ENCODE measurements at places on chromosomes 4 and X.

DNA sequence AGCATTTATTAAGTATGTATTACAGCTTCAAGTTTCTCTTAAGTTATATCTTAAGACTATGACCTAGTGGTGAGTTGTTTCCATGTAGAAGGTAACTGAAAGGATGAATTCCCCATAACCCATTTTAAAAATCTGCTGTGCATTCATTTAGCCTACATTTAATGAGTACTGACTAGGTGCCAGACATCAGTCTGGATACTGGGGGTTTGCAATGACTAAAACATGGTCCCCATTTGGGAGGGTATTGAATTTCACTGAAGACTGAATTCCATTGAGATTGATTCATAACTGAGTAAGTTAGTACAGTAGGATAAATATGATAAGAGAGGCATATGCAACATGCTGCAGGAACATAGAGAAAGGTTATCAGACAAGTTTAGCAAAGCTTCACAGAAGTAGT, 241.5 kb downstream of the FRAS1 start:
- no peak for DNase-seq

DNA sequence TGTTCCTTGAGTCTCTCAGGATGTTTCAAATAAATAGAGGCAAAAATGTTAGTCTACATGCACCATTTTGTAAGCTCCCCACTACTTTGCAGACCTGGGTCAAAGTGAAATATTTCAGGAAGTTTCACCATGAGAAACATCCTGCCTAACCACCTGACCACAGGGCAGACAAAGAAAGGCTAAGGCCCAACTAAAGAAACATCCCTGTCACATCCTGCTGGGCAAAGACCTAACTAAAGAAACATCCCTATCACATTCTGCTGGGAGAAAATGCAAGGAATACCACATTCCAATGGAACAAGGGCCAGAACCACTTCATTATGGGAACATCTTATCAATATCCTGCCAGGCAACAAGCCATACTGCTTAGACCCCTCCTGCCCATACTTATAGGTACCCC, 1303.4 kb downstream of the TECRL start:
- DNase-seq = no peak

DNA sequence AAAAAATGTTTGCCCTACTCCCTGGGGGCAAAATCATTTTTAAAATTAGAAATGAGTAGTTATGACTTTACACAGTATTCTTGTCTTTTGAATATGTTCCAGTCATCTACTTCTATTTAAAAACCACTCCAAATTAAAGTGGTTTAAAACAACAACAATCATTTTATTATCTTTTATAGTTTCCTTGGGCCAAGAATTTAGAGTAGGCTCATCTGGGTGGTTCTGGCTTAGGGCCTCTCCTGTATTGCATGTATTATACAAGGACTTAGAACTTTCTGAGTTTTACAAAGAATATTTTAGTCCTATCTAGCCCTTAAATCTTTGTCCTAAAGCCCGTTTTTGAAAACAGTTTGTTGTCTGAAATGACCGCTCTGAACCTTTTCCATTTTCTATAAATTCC, 132.5 kb upstream of the INTU start:
- DNase-seq = no peak

- DNase-seq = no peak
Observed at GRCh38 chrX:118904664-118905063, 69.8 kb upstream of the LONRF3 start.

DNA sequence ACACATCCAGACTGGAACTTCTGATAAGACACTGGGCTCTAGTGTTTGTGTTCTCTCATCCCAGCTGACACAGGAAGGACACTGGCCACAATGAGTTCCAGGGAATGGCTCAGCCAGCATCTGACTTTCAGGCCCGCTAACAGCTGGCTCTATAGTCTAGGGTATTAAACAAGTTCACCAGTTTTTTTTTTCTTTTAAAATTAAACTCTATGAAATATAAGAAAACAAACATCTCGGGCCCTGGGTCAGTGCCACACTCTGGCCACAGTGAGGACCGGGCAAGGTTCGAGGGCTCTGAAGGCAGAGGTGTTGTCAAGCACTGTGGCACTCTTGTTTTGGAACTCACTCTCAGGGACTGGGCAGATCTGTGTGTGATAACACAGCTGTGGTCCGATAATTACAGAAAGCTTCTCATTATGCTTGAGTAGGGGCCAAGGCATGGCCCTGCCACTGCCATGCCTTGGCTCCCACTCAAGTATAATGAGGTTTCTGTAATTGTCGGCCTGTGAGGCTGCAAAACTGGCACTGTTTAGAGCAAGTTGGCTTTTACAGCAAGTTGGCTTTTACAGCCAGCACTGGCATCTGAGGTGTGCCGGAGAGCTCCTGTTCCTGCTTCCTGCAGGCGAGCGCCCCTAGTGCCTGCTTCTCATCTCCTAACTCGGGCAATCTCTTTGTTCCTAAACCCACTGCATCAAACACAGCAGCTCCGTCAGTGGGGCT, 62.8 kb downstream of the PPP1R2C start:
- no peak for DNase-seq

DNA sequence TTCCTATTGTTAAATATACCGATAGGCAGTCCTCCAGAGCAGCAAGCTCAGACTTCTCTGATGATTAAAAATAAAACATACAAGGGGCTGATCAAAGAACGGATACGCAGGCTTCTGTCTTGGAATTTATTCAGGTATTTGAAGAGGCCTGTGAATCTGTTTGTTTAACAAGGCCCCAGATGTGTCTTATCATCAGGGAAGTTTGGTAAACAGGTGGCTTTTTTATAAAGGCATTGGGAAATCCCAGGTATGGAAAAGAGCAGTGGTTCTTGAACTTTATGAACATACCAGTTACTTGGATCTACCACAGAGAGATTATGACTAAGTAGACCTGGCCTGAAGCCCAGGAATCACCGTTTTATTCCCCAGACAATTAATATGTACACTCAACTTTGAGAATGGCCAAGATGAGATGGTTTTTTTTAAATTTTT, 47.9 kb downstream of the SOWAHB start:
- DNase-seq = peak; percentile 52

GRCh38 chr4:153159728-153160221, 44.5 kb upstream of the TRIM2 start:
- DNase-seq = no peak

GRCh38 chrX:1537031-1537715, at the start of gene P2RY8:
Gene P2RY8 (minus strand): TSS chrX:1537185. CDS start chrX:1466558, 70,627 bp downstream.
- DNase-seq = no peak

DNA sequence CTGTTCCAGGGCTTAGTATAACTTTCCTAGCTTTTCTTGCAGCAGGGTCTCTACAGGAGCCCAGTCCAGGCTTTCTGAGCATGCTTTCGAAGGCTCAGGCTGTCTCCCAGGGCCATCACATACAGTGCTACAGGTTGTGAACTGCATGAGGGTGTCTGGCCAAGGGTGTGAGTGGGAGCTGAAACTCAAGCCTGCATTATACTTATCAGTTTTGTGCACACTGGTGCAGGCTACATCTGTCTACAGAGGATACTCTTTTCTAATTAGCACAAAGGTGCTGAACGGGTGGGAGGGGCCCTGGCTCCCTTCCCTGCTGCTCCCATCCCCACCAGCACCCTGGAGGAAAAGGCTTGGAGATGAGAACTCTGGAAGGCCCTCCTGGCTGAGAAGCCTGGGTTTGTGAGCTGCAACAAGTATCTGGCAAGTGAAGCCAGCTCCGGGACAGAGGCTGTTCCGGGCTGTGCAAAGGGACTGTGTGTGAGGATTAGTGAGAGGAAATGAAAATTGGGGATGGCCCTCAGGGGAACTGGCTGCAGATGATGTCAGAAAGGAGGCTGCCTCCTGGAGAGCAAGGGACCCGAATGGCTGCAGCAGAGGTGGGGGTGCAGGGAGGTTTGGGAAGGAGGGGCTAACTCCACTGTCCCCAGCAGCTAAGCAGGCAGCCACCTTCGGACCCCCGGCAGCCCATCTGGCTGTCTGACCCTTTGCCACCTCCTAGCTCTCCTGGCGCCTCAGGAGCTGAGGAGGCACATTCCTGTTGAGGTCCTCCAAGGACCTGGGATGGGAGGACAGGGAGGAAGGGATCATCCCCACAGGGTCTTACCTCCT, 68.5 kb downstream of the EFNB1 start:
- DNase-seq = no peak

- no peak for DNase-seq
Observed at GRCh38 chr4:3655963-3656362, 110.2 kb upstream of the ADRA2C start.

DNA sequence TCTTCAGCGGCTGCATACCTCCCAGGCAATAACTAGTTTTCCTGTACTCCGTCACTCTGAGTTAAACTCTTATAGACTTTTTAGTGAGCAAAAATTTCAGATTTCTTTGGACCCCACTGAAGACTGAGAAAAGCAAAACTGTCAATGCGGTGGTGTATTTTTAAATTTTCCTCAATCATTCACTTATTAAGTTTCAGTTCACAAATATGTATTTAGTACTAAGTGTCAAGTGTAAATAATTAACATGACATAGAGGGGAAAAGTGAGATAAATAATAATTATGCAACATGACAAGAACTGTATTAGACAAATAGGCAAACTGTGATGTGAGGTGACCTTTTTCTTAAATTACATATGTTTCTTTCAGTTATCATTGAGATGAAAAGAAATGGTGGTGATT, 124.4 kb downstream of the NAF1 start:
- no peak for DNase-seq

DNA sequence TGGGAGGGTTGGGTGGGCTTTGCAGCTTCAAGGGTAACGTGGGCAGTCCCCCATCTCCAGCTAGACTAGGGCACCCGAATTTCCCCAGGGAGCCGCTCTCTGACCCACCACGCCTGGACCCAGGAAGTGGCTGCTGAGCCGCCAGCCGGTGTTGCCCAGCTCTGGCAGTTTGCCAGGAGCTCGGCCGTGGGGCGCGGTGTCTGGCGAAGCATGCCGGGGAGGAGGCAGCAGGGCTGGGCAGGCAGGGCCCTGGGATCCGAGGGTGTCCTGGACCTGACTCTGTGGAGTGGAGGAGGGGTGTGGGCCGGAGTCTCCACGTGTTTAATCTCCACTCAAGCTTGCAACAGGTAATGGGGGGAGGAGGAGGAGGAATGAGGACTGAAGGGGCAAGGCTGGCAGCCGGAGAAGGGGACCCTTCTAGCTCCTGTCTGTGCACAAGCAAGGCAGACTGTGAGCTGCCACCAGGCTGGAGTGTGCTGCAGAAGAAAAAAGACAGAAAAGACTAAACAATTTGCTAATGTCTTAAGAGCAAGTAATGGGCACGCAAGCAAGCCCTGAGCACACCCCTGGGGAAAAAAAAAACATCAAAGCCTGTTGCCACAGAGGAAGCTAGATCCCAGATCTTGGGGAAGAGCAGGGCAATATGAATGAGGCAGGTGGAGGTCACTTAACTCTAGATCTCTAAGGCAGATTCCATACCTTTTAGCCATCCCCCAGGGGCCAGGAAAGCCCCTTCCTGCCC, 2.4 kb downstream of the LONRF3 start:
- DNase-seq = no peak

DNA sequence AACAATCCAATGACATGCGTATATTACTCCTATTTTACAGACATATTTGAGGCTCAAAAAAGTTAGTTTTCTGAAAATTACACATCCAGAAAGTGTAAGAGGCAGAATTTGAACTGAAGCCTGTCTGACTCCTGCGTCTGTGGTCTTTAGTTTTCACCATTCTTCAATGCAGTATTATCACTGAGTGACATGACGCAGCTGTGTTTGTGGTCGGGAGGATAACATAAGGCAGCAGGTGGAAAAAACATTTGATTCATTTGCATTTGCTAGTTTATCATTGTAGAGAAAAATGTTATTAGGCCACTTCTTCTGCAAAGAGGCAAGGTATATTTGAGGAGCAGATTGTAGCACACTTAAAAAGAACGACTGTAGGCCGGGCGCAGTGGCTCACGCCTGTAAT, 186.7 kb downstream of the TENM3 start:
- no peak for DNase-seq

DNA sequence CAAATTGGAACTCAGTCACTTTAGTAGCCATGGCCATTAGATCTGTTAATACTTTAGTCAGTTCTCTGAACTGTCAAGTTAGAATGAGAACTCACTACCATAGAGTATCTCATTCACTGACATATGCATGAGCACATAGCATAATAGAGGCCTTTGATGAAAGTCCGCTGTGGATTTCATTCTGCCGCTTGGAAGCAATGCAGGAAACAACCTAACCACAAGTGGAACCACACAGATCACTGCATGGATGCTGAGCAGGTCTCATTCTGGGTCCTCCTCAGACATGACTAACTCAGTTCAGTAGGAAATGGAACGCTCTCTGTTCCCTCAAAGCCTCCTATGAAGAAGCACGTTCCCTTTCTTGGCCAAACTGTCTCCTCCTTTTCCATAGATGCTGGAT, 1624.8 kb upstream of the TENM3 start:
- DNase-seq = no peak

GRCh38 chr4:144376866-144377265, 236.3 kb upstream of the GYPA start:
- no peak for DNase-seq

GRCh38 chrX:99142745-99143144, 1267.3 kb downstream of the PCDH19 start:
- DNase-seq = no peak

GRCh38 chr4:186068581-186069348, at the start of gene TLR3:
Gene TLR3 (plus strand): TSS chr4:186069156. CDS start chr4:186076620, 7,464 bp downstream.
- DNase-seq = no peak

GRCh38 chr4:178894126-178894525, 1451.9 kb upstream of the AGA start:
- DNase-seq = no peak

- DNase-seq = no peak
Observed at GRCh38 chrX:41085878-41086626, 807 bp downstream of the USP9X start.

DNA sequence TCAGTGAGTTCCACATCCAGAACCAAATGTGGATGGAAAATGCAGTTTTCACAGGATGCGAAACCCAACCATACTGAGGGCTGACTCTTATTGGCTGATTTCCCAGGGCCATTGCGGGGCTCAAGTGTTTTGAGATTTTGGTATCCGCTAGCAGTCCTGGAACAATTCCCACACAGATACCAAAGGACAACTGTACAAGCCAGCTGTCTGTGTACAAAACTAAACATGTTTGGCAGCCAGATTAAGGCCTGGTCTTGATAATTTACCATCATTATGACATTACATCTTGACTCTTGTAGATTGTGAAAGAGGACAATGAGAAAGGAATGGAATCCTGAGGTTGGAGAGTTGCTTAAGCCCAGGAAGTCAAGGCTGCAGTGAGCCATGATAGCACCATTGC, 121.9 kb downstream of the DKK2 start:
- peak; percentile 35 for DNase-seq

DNA sequence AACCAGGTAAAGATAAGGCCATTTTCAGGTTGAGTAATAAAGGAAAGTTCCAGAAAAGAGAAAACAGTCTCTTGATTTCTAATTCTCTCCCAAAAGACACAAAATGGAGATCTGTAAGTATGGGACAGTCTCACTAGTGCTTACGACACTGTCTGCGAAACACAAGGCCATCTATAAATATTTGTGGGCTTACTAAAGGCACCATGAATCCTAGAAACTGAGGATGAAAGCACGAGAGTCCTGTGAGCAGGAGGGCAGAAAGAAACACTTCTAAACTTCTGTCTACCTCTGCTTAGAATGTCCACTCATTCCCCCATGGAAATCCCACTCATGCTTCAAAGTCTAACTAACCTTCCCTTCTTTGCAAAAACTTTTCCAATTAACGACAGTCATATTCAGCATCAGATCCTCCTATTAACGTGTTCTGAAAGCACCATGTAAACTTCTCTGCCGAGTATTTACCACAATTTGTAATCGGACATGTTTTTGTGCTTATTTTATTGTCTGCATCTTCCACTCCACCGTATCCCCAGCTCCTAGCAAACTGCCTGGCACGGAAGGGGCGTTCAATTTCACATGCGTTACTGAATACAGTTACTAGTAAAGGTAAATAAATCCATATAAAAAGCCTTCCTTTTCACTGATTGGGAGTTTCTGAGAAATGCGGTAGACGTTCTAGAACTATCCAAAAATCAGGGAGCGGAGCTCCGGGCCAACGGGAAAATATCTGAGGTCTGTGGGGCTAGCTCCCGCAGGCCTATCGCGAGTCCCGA, 665 bp downstream of the PSMD10 start:
- no peak for DNase-seq

Measured in AG09319 (cell line).